ENCODE measurements at places on chromosomes 2 and 18.
A peak's percentile ranks its signal among the peaks of the same experiment; 100 is the strongest.

- no peak for DNase-seq
These were observed 143.8 kb downstream of the GALNT14 start for GRCh38 chr2:30994227-30995056.

GRCh38 chr18:58143386-58143785 is 99.4 kb downstream of the NEDD4L start:
- DNase-seq: no peak

GRCh38 chr2:8132351-8132831 is 549.5 kb upstream of the ID2 start:
- no peak for DNase-seq

GRCh38 chr2:98909317-98910211 is 26.5 kb downstream of the CRACDL start:
- no peak for DNase-seq

DNA sequence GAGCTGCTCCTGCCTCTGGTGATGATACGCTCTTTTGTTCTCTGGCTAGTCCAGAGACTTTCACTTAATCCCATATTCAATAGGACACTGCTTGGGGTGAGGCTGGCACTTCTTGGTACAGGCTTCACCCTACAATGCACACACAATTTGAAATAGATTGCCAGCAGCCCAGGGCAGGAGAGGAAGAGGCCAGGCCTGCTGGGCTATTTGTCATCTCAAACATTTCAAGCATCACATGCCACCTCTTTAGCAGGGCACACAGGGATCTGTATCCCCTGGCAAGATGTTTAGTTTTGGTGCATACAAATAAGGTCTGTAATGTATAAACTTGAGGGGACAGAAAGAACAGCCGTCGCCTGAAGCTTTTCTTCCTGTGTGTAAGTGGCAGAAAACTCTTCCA is 120.4 kb downstream of the CHST9 start:
- no peak for DNase-seq

DNA sequence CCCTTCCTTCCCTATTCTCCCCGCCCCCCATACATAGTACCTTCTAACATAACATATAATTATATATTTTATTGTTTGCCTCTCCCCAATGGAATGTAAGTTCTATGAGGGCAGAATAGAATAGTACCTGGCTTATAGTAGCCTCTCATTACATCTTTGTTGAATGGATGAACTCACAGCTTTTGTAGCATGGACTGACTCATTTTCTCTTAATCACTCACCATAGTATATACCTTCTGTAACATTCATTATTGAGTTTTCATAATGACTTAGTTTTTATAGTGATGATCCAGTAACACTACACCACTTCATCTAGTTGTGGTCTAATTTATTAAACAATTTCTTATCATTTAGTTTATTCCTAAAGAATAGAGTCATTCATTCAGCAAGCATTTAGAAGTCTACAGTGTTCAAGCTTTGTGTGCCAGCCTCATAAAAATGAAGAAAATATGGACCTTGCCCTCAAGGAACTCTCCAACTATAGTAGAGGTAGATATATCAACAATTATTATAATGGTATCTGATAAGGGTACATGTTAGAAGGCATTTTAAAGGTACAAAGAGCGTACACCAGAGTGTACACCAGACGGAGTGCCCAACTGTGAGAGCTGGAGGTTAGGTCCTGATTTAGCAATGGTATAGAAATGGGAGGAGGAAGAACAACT is 31.1 kb downstream of the NCOA1 start:
- no peak for DNase-seq

GRCh38 chr2:64646007-64646880 is 7.5 kb downstream of the SERTAD2 start:
- peak; percentile 92 for DNase-seq

GRCh38 chr18:49865401-49865800 is 52.1 kb upstream of the ACAA2 start:
- no peak for DNase-seq

GRCh38 chr2:64426183-64426952 is 27.6 kb upstream of the LGALSL start:
- DNase-seq: no peak

- DNase-seq: no peak
These were observed 325.5 kb downstream of the LRP1B start for GRCh38 chr2:141805302-141805701.

DNA sequence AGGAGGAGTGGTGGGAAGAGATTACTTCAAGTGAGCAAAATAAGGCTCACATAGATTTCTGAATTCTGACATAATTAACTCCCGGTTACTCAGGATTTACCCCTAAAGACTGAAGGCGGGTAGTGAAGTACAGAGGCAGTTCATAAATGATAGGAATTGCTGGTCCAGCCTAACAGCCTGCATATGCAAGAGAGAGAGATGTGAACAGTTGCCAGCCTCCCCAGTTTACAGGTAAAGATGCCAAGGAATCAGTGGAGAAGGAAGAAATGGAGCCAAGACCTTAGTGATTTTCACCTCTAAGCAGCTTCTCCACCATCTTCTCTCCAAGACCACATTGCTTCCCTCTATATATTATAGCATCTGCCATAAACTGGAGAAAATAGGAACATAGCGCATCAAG is 91.8 kb upstream of the THUMPD2 start:
- DNase-seq: no peak

DNA sequence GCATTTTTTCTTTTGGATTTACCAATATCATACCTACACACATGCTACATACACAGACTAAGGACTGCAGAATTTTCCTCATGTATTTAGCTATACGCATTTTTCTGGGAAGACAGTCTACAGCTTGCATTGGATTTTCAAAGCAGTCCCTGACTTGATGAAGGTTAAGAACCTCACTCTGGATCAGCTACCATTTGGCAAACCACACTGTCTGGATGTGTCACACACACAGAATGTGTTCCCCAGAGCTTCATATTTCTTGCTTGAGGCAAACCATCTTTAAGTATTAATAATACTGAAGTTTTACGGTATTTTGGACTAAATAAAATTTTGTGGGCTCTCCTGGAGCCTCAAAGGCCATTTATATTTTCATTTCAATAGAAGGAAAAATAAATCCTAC is 102.3 kb downstream of the TCF4 start:
- DNase-seq: no peak

DNA sequence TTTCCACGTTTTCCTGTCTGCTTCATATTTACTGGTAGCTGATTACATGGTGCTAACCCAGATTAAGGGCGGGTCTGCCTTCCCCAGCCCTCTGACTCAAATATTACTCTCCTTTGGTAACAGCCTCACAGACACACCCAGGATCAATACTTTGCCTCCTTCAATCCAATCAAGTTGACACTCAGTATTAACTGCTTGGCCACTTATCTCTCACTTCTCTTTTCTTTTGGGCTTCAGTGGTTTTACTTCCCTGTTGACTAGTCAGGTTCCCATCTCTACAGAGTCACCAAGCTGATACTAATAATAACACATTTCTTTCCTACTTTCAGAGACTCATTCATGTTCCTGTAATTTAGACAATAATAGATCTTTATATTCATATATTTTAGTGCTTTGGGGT is 302.2 kb upstream of the MAP2 start:
- DNase-seq: no peak

DNA sequence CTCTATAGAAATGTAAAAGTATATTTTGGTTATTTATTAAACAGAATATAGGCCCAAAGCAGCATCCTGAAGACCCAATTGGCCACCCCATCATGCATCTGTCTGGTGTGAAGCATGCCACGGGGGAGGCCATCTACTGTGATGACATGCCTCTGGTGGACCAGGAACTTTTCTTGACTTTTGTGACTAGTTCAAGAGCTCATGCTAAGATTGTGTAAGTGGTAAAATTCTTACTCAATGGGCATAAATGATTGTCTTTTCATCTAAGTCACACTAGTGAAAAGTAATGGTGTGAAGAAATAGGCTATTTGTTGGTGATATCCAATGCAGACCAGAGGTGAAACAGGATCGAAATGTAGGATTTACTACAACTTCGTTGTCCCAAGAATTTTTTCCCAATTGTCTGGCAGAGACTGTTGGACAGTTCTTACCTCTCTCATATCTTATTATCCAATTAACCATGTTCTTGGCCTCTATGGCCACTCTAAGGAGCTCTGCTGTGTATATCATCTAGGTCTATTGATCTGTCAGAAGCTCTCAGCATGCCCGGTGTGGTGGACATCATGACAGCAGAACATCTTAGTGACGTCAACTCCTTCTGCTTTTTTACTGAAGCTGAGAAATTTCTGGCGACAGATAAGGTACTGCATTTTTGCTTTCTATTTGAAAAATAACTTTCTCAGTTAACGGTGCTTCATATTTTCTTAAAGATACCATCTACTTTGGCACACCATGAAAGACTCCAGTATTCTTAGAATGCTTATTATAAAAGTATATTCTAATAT is 35.0 kb downstream of the AOX1 start:
- DNase-seq: no peak

GRCh38 chr2:202909394-202910192 is 1.9 kb downstream of the WDR12 start:
- no peak for DNase-seq

DNA sequence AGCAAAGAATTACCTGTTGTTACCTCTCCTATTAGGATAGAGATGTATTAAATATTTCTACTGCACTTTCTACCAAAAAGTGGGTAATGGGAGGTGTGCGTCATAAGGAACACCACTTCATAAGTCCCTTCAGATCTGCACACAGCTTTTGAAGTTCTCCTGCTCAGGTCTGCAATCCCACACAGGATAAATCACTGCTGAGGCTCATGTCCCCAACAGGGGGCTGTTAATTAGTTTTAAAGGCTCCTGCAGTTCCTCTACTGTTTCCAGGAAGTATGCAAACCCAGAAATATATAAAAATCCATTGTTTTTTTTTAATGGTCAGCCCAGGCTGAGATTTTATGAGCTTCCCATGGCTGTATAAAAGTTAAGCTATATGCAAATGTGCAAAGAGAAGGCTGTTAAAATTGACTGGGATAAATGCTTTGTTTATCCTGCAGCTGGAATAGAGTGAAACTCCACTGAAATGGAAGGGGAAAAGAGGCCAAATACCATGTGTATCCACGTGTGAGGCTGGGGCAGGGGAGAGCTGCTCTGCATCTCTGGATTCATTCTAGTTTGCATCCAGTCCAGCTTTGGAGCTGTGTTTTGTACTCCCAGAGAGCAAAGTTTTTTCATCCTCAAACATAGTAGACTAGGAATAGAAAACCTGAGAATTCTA is 903.7 kb downstream of the TDRD15 start:
- DNase-seq: no peak

DNA sequence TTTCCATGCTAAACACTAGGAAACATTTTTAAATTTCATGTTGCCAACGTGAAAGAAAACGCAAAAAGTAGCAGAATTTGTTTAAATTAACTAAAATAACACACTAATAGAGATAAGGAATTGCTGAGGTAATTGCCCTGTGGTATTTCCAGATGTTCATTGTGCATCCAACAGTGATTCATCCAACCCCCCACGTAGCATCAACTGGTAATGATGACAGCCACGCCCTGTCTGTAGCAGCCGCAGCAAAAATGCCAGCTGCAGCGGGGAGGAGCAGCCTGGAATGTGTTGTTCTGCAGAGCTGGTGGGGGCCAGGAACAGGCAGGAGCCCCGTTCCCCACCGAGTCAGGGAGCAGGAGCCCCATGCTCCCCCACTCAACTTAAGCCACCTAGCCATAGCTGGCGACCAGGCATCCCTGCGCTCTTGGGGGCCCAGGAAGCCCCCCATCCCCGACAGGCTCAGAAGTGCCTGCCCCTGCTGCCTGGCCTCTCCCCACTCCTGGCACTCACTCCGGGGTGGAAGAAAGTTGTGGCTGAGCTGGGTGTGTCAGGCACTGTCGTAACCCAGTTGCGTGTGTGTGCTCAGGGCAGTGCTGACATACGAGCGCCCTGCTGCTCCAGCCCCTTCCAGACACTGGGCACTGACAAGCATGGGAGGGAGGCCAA is 695.1 kb upstream of the ACVR2A start:
- DNase-seq: no peak

GRCh38 chr2:203835420-203835819 is 32.2 kb upstream of the CTLA4 start:
- no peak for DNase-seq

DNA sequence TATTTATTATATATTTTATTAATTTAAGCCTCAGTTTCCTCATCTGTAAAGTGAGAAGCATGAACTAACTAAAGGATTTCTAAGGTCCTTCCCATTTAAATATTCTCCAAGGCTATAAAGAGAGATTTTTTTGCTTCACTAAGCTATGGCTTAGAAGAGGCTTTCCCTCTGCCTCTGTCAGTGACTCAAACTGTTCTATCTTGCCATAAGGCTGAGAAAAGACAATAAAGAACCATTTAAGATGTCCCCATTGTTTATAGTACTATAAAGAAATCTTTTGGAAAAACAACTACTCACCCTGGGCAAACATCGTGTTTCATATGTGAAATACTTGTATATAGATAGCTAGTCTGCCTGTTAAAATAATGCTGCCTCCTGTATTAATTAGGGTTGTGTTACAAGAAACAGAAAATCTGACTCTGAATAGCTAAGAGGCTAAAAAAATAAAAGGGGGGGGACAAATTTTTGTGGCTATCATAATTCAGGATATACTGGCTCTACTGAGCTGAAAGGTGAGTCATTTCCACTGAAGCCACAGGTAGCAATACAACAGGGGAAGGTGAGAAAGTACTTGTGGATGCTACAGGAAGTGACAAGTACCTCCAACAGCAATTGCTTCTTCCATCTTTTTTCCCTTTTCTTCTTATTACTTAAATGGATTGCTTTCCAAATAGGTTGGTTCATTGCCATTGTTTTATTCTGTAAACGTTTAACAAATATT is 25.4 kb downstream of the EPHA4 start:
- no peak for DNase-seq

DNA sequence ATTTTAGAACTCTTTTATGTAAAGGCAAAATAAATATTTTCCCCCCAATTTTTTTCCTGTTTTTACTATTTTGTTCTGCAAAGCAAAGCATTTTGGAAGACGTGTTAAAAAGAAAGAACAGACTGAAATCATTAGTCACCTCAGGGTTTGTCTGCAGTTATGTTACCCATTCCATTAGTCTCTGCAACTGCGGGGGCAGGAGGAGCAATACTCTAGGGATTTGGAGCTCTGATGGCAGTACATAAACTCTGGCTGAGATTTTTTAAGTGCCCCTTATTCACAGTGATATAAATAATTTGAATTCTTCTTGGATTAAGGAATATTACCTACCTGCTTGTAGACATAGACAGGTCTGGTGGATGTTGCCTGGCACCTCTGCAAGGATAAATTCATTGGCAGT is 88.0 kb upstream of the CELF4 start:
- DNase-seq: no peak

GRCh38 chr2:216425008-216425787 is 12.9 kb downstream of the SMARCAL1 start:
- DNase-seq: no peak

GRCh38 chr2:165870346-165870745 is 76.3 kb upstream of the GALNT3 start:
- DNase-seq: no peak

- no peak for DNase-seq
These were observed 221.1 kb downstream of the RDH14 start for GRCh38 chr2:18339326-18339725.

DNA sequence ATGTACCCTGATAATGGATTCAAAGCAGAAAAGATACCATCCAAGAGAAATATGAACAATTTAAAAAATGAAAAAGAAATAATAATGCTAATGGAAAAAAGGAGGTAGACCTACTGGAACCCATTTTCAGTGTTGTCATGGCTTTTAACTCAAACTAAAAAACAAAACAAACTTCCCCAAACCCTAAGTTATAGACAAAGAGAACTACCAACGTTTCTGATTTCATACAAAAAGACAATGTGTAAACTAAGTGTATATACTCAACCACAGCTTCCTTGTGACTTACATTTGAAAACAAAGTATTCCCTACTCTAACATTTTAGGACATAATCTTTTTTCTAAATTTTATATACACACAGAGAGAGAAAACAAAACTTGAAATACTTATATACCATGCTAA is 45.9 kb downstream of the ACVR1 start:
- no peak for DNase-seq

- no peak for DNase-seq
These were observed 1785.0 kb upstream of the LRRTM1 start for GRCh38 chr2:82089518-82089917.

All from activated CD4-positive, alpha-beta T cell treated with anti-CD3 and anti-CD28 coated beads, Interleukin-2, amount 50 U/mL, for 48 hours (primary cell).